ENCODE measurements at places on chromosomes 3 and 15.

DNA sequence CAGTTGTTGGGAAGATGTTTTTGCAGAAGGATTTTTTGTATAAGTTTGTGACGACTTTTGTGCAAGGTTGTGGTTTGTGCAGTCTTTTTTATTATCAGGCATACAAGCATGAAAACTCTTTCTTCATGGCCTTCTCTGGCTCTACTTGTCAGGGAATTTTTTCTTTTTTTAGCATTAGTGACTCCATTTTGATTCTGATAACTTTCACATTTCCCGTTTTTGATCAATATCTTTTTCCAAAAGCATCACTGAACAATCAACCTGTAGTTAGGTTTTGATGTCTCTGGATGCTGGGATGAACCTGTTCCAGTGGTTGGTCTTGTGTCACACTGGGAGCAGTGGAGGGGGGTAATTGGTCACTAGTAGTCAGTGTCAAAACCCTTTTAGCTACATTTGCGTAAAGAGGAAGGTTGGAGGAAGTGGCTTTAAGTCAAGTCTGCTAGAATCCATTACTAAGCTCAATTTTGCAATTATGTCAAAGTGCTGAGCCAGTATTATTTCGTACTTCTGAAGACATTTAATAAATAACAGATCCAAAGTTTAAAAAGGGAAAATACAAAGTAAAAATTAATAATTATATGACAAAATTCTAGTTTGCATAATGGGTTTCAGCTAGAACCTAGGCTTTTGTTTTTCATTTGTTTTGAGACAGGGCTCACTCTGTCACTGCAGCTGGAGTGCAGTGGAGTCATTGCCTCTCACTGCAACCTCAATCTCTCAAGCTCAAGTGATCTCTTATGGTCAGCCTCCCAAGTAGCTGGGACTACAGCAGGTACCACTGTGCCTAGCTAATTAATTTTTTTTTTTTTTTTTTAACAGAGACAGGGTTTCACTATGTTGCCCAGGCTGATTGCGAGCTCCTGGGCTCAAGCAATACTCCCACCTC is 18.8 kb upstream of the CFAP161 start:
- DNase-seq: no peak

DNA sequence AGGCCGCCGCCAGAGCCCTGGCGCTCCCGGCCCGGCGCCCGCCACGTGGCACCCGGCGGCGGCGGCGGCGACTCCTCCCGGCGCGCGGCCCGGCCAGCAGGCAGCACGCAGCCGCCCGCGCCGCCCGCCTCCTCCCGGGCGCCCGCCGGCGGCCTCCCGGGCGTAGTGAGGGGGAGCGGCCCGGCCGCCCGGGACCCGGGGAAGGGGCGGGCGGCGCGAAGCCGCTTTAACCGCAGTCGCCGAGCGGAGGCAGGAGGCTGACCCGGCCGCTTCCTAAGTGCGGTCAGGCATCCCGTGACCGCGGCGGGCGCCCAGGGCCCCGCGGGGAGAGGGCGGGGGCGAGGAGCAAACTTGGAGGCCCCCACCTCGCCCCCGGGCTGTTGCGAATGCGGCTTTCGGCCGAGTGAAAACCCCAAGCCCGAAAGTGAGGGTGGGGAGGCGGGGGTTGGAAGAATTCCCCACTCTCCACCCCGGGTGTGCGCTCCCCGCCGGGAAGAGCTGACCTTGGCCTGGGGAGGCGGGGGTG is 1.7 kb upstream of the HES1 start:
- DNase-seq: no peak

- DNase-seq: no peak
Measured at GRCh38 chr3:13075318-13075717, 2.1 kb upstream of the IQSEC1 start.

- DNase-seq: no peak
Measured at GRCh38 chr3:40229963-40230362, 79.5 kb upstream of the EIF1B start.

Data from heart right ventricle (tissue), 16 donors.